Gastrocnemius medialis (tissue), 4 donors: ENCODE measurements at places on chromosomes 5 and 9. TPM values are rescaled to one million over a fixed set of nuclear protein-coding genes. Genes with fewer than 3 reads are reported as not detected.

- no peak for DNase-seq
Measured at GRCh38 chr5:40853632-40854192, 12.5 kb downstream of the CARD6 start.

GRCh38 chr5:22908129-22908528 lies 55.0 kb upstream of the CDH12 start:
- no peak for DNase-seq

DNA sequence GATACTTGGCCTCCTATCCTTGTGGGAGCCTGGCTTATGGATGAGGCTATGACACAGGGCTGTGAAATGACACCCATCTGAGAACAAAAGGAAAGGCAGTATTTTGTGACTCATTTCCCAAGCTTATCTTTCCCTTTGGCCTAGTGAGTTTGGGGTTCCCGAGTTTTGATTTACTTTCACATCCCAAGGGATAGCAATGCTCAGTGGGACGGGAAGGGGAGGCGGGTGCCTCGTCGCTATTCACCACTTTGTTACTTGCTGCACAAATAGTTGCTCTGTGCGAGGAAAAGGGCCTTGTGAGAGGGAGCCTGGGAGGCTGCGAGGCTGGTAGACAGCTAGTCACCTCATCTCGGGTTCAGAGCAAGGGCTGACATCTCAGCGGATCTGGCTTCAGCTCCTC lies 59.1 kb upstream of the ENTREP1 start:
- DNase-seq = no peak

The NIPAL4 gene
- not detected for total RNA-seq

- DNase-seq = no peak
Measured at GRCh38 chr5:158819095-158819494, 280.6 kb downstream of the EBF1 start.

- no peak for DNase-seq
Measured at GRCh38 chr5:103333376-103333775, 74.8 kb downstream of the MACIR start.

The BTNL3 gene
- total RNA-seq = not detected
